ENCODE measurements at places on chromosomes 3 and 15.

GRCh38 chr3:187498211-187498724, 130.1 kb downstream of the RTP4 start:
- DNase-seq: no peak

DNA sequence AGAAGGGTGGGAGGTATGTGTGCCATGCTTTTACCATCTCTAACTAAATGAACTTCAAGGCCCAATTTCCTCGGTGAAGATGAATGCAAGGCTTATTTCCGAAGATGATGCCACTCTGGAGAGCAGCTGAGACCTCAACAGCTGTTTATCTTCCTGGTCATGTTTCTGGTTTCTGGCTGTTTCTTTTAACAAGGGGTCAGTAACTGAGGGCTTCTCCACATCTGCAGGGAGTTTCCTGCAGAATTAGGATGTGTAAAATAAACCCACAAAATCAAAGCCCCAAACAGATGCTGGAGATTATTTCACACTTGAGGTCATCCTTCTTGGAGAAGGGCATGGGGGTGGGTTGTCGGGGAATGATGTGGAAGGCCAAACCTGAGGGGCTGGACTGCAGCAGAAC, 220.3 kb downstream of the THSD4 start:
- DNase-seq: no peak

- DNase-seq: peak; percentile 8
These were observed 21.2 kb downstream of the ALS2CL start for GRCh38 chr3:46672349-46672695.

GRCh38 chr3:64400706-64401105, 175.4 kb upstream of the PRICKLE2 start:
- DNase-seq: no peak

DNA sequence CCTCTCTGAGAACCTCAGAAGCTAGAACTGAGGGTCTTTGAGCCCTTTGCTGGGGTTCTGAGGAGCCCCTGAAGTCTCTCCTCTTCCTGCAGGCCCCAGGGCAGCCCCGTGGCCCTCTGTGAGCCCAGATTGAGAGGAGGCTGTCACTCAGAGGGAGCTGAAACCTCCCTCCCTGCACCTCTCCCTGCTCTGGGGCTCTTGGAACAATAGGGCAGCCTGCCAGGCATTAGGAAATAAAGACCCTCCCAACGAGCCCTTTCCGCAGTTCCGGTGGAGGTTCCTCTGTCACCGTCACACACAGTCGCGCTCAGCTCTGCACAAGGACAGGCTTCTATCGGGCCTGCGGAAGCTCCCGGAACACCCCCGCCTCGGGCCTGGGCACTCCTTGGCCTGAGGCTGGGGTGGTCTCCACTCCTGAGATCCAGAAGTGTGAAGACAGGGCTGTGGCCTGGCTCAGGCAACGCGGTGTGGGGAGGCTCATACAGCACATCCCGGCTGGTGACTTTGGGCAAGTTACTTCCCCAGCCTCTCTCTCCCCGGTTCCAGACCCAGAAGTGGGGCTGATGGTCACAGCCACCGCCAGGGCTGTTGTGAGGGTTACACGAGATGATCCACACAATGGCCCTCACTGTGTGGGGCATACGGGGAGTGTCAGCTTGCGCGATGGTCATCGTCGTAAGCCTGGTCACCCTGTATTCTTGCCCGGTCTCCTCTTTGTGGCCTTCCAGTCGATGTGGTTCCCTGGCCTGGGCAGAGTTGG, 17.7 kb downstream of the MELTF start:
- DNase-seq: no peak

DNA sequence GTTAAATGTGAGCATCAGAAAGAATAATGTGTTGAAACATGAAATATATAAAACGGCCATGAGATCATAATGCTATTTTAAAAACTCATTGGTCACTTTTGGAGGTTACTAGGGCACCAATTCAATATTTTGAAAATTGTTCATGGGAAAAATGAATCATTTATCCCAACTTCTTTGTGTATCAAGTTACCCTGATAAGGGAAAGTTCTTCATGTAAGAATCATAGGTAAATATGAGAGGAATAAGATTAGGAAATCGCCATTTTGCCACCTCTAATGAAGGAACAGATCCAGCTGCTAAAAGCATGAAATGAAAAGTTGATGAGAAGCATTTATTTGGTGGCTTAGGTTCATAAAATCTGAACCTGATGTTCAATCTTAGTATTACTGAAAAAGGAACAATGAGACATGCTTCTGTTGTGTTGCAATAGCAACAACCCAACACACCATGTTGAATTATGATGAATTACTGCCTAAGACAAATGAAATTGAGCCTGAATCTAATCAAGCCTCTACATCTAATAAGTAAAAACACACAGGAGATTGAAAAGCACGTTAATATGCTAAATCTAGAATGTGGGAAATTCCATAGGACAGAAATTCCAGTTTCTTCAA, 32.5 kb downstream of the ABHD5 start:
- DNase-seq: no peak

DNA sequence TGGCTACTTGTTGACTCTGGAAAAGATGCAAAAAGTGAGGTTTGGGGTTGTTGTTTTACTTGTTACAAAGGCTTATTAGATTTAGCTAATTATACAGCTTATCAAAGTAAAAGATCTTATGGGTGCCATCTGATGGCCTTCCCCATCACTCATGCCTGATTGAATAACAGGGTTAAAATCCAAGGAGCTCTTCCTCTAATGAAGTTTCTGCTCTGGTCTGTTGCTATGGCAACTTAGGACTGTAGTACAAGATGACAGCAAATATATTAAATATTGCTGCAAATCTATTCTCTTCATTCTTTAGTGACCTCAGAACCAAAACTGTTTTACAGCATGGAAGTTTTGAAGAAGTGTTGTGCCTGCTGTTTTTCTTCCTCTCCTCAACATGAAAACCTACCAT, 45.6 kb upstream of the SRGAP3 start:
- no peak for DNase-seq

- DNase-seq: no peak
These were observed 104.5 kb downstream of the TFG start for GRCh38 chr3:100813828-100814227.

GRCh38 chr3:132596816-132597433, at the start of gene ACKR4:
ACKR4 (plus strand) TSS chr3:132597270; CDS start chr3:132600398, 3,128 bp downstream.
- no peak for DNase-seq

GRCh38 chr3:41143421-41144031, 55.8 kb upstream of the CTNNB1 start:
- no peak for DNase-seq

DNA sequence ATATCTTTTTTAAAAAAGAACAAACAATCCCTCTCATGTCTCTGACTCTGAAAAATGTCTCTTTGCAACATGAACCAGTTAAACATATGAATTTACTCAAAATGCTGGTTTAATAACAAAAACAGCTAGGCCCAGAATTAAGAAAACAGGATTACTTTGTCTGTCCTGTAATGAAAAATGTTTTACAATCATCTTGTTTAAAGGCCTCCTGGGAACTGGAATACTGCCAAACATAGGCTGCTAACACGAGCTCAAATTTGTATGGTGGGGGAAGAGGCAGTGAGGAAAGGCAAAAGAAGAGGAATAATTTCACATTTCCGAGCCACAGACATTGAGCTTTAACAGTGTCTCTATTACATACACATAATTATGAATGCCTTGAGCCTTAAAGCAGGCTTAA, 61.7 kb upstream of the PPIB start:
- peak; percentile 49 for DNase-seq

- no peak for DNase-seq
These were observed 316.5 kb upstream of the PROK2 start for GRCh38 chr3:72101494-72101893.

DNA sequence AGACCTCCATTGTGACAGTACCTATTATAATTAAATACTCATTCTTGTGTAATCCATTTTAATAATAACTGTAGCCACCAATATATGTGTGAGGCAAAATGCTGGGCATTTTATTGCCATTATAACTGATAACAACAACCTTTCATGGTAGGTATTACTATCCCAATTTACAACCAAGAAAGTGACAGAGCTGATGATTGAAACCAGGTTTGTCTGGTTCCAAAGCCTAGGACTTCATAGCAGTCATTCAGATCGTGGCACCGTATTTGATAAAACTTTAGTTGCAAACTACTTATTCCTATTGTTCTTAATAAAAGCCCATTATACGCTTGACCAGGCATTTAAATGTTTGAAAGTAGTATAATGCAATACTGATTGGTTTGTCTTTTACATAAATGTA, 26.4 kb upstream of the VILL start:
- no peak for DNase-seq

All from left hindlimb (tissue), 1 donor.